ENCODE measurements at places on chromosomes 5 and 9.

DNA sequence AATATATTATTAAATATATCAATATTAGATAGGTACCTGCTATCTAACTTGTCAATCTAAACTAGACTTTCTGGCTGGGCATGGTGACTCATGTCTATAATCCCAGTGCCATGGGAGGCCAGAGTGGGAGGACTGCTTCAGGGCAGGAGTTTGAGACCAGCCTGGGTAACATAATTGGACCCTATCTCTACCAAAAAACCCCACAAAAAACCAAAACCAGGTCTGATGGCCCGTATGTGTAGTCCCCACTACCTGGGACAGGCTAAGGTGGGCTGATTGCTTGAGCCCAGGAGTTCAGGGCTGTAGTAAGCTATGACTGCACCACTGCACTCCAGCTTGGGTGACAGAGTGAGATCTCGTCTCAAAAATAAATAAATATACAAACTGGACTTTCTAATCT, 55.0 kb downstream of the PJA2 start:
- DNase-seq, result no peak

- no peak for DNase-seq
Measured at GRCh38 chr9:3256571-3257330, 269.1 kb downstream of the RFX3 start.

- DNase-seq, result no peak
Measured at GRCh38 chr5:74105126-74105780, 479.3 kb downstream of the ARHGEF28 start.

- DNase-seq, result no peak
Measured at GRCh38 chr5:116507051-116507537, 67.5 kb downstream of the SEMA6A start.

- DNase-seq, result no peak
Measured at GRCh38 chr9:33932078-33932807, 115.3 kb downstream of the UBE2R2 start.

- DNase-seq, result no peak
Measured at GRCh38 chr9:99181621-99182020, 40.1 kb downstream of the ALG2 start.
